ENCODE measurements at places on chromosomes 5 and 9.

DNA sequence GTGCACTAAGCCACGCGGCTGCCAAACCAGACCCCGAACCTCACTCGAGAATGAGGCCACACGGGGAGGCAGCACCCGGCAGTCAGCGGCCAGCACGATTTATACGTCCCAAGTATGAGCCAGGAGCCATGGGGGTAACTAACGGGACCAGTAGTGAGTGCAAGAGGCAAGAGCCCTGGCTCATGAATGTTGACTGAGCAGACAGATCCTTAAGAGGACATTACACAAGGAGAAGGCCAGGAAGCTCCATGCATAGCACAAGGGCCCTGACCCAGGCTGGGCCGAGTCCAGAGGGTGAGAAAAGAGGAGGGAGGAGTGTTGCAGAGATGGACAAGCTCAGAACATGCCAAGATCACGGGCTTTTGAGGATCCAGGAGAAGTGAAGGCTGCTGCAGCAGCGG is 58.6 kb upstream of the PHYKPL start:
- DNase-seq: no peak

- DNase-seq: no peak
Observed at GRCh38 chr9:123997665-123998277, 13.8 kb upstream of the LHX2 start.

DNA sequence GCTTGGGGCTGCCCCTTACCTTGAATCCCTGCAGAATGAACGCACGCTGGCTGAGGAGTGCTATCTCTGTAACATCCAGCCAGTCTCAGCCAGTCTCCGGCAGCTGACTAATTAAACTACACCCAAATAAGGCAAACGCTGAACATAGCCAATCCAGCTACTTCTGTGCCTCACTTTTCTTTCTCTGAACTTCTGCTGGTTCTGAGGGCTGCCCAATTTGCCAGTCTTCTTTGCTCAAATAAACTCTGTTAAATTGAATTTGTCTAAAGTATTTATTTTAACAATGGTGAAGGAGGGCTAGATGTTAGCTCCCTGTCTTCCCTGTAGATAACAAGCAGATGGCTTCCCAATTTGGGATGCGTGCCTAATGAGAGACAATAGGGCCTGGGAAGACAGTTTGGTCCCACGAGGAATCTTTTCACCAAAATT is 154.0 kb upstream of the NFIL3 start:
- no peak for DNase-seq

GRCh38 chr5:149246906-149247305 is 24.8 kb upstream of the AFAP1L1 start:
- DNase-seq: no peak

DNA sequence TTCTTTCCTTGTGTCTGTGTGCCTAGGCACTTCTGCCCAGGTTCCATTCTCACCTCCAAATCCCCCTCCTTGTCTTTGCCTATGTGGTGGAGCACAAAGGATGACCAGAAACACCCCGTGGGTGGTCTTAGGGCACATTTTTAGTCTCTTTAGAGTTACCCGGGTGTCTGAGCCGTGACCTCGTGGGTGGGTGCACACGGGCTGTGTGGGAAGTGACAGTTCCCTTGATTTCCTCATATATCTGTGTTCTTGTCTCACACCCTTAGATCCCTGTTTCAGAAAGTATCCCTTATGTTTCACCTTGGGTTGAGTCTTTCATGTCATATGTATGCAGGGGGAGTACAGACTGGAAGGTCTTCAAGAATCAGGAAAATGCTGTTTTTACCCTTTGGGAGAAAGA is 13.4 kb upstream of the SMIM32 start:
- DNase-seq: no peak

GRCh38 chr9:89982016-89982415 is 377.2 kb downstream of the GADD45G start:
- no peak for DNase-seq

DNA sequence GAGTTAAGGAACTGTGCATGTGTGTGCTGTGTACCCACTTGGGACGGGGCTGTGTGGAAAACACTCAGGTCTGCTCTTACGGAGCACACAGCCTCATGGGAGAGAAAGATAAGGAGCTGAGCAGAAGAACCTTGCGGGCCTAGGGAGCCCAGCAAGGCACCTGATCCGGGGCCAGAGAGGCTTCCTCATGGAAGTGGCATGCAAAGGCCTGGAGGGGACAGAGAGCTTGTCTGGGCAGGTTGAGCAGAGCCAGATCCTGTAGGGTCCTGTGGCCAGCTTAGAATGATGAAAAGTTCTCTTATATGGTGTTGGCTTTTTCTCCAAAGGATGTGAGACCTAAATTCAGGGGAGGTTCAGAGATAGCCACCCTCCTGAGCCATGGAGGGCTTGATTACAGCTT is 45.2 kb downstream of the NEK6 start:
- no peak for DNase-seq

DNA sequence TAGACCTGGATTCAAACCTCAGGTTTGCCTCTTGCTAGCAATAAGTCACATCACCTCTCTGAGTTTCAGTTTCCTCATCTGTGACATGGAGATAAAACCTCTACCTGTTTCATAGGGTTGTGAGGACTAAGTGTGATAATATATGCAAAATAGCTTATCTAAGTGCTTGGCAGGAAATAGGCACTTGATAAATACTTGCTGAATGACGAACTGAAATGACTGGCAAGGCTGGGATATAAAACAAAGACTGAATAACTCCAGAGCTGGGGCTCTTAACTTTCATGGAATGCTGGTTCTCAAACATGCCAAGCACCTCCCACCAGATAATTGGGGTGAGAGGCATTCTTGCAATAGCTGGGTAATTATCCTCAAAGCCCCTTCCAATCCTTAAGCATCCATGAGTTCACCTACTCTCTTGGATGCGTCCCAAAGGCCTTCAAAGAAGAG is 87.6 kb downstream of the ADRB2 start:
- no peak for DNase-seq

DNA sequence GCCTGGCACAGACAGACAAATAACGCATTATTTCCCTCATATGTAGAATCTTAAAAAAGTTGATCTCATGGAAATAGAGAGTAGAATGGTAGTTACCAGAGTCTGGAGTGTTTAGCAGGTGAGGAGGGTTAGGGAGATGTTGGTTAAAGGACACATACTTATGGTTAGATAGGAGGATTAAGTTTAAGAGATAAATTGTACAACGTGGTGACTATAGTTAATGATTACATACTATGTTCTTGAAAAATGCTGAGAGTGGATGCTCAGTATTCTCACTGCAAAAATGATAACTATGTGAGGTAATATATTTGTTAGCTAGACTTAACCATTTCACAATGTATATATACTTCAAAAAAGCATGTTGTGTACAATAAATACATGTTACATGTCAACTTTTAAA is 38.0 kb downstream of the CERT1 start:
- no peak for DNase-seq

- no peak for DNase-seq
Observed at GRCh38 chr9:6665628-6666027, 20.1 kb upstream of the GLDC start.

DNA sequence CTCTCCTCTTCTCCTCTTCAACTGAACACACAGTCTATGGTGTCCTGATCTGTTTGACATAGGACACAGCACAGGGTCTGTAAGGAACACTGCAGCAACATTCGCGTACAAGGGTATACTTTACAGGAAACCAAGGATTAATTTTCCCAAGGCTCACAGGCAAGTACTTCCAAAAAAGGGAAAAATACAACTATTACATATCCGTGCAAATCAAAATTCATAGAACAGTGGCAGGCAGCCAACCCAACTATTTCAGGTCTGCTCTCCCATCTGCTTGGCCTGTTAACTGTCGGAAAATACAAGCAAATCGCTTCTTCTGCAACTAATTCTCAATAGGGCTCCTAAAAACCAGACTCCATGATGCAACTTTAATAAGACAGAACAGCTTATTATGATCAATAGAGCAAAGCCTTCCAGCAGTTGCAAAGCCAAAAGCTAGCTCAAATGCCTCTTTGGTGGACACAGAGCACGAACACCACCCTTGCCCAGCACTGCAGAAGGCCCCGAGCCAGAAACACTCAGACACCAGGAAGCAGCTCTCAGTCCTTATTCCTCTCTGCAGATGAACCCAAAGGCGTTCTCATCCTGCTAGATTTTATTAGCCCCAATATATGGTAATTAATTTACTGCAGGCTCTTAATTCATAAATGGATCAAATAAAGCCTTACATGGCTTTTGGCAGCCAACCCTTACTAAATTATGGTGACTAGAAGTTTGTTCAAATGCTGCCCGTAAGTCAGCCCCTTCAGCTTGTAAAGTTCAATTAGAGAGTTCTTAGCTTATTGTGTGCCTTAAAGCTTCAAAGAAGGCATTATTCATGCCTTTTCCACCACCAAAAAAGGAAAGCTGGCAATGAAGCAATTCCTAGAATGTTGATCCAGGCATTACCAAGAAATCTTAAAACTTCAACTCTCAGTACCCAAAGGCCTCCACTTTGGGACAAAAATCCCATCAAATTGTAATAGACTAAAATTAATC is 68.8 kb downstream of the ZNF608 start:
- no peak for DNase-seq

GRCh38 chr9:36218011-36218410 is 27.3 kb downstream of the CLTA start:
- no peak for DNase-seq
